ENCODE measurements at places on chromosomes 5 and 9.
A peak's percentile ranks its signal among the peaks of the same experiment; 100 is the strongest.

DNA sequence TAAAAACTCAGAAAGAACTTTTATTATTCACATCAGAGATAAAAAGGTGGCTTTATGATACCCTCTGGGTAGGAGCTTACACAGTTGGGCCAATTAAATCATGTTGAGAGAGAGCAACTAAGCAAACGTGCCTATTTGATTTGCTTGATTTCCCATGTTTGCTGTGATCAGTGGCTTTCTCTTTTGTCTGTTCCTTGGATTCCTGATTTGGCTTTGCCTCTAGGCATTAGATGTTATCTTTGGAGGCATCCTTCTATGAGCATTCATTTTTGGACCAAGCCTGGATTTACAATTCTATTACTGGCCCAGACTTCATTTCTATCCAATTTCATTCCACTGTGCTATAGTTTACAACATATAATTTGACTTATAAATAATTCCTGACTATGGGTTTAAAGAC lies 35.9 kb downstream of the VCAN start:
- DNase-seq, result no peak

GRCh38 chr5:111427762-111428161 lies 84.6 kb downstream of the STARD4 start:
- DNase-seq, result no peak

DNA sequence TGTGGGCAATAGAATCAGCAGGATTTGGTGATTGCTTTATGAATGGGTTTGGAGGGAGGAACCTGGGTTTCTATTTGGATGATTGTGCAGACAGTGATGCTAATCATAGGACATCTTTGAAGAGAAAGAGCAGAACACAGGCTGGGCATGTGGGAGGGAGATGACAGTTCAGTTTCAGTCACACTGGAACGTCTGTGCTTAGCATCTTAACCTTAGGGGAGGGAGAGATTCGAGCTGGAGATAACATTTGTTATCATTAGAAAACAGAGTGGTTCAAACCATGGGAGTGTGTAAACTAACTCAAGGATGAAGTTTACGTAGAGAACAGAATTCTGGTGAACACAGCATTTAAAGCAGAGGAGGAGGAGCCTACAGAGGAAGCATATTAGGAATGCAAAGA lies 138.6 kb upstream of the PPP2R2B start:
- peak; percentile 85 for DNase-seq

GRCh38 chr5:129804705-129805104 lies 56.8 kb downstream of the MINAR2 start:
- DNase-seq, result no peak

GRCh38 chr5:53276825-53277224 lies 167.3 kb upstream of the MOCS2 start:
- DNase-seq, result no peak

DNA sequence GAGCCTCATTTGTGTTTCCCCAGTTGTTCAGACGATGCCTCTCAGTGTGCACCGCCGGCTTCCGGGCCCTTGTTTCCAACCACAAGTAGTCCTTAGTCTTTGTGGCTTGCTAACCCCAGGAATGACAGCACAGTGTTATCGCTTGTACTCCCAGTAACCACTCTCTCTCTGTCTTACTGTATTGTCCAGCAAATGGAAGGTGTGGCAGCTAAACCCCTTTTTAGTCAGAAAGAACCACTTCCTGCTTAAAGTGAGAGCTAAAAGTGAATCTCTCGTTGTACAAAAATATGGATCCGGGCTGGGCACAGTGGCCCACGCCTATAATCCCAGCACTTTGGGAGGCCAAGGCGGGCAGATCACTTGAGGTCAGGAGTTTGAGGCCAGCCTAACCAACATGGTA lies 61.3 kb downstream of the ENC1 start:
- DNase-seq, result no peak

- DNase-seq, result no peak
Measured at GRCh38 chr5:125331987-125332598, 585.7 kb upstream of the ZNF608 start.

DNA sequence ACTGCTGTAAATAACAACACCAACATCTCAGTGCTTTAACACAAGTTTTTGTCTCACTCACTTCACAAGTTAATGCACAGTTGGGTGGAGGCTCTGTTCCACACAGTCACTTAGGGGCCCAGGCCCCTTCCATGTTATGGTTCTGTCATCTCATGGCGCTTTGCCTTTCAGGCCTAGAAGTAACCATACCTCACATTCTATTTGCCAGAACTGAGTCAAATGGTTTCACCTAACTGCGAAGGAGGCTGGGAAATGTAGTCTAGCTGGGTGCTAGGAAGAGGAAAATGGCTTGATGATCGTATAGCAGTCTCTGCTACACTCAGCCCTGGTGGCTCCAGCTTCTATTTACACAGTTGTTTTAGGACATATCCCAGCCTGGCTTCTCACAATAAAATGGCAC lies 23.1 kb upstream of the MVB12B start:
- no peak for DNase-seq

DNA sequence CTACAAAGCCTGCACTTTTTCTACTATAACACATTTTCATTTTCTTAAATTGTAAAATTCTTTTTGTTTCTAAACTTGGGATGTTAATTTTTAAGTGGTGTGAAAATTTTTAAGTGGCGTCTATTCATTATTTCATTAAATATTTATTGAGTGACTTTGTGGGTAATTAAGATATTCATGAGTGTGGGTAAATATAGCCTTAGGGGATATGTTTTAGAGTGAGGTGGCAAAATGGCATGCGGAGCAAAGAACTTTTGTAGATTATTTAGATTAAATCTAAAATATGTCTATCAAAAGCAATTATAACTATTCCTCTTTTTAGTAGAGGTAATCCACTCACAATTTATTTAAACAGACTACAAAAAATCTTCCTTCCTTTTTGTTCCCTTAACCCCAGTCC lies 188.4 kb downstream of the PCSK1 start:
- DNase-seq, result no peak

- DNase-seq, result no peak
Measured at GRCh38 chr9:108168236-108168850, 678.8 kb upstream of the KLF4 start.

- DNase-seq, result peak; percentile 39
Measured at GRCh38 chr5:101370181-101370580, 467.1 kb upstream of the ST8SIA4 start.

- no peak for DNase-seq
Measured at GRCh38 chr9:21580636-21581378, 98.7 kb upstream of the IFNE start.

DNA sequence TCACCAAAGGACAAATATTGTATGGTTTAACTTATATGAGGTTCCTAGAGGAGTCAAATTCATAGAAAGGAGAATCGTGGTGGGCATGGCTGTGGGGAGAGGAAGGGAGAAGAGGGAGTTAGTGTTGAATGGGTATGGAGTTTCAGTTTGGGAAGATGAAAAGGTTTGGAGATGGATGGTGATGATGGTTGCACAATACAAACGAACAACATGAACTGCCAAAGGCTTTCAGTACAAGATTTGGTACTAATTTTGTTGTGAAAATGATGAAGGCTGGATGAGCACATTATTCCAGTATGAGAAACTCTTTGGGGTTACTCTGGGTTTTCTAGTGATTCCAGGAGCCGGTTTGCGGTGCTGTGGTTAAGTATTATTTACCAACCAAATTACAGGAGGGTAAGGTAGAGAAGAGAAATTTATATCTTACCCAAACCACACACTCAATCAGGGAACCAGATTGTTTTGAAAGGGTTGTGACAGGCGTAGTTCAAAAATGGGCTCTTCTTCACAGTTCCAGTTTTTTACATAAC lies 112.0 kb upstream of the TBC1D2 start:
- DNase-seq, result no peak

GRCh38 chr9:134630861-134631260 lies 10.7 kb upstream of the COL5A1 start:
- no peak for DNase-seq

DNA sequence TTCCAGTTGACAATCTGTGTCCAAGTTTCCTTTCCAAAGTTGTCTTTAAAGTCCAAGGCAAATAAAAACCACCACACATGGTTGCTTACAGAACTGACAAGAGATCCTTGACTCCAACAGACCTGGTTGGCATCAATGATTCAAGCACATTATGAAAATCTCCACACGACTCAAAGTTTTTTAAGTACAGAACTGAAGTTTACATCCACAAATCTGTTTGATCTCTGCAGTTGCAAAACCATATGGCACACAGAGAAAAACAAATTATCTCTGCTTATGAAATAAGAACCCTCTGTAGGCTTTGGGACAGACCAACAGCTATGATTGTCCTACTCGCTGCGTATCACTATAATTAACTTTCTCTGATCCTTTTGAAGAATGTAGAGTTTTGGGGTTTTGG lies 60.8 kb downstream of the MLLT3 start:
- no peak for DNase-seq

DNA sequence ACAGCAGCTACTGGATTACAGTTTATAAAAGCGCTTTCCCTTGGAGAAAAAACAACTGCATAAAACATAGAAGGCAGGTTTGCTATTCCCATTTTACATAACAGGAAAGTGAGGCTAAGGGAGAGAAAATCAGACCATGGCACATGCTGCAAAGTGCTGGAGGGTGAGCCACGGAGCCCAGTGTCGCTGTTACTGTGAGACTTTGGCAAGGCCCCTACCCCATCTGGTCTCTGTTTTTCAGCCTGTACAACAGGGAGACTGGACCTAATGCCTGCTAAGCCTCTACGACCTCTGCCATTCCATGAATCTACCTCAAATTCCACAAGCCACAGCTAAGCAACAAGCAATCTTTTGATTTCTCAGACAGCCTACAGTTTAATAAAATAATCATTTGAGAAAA lies 139.2 kb downstream of the GABBR2 start:
- DNase-seq, result no peak

DNA sequence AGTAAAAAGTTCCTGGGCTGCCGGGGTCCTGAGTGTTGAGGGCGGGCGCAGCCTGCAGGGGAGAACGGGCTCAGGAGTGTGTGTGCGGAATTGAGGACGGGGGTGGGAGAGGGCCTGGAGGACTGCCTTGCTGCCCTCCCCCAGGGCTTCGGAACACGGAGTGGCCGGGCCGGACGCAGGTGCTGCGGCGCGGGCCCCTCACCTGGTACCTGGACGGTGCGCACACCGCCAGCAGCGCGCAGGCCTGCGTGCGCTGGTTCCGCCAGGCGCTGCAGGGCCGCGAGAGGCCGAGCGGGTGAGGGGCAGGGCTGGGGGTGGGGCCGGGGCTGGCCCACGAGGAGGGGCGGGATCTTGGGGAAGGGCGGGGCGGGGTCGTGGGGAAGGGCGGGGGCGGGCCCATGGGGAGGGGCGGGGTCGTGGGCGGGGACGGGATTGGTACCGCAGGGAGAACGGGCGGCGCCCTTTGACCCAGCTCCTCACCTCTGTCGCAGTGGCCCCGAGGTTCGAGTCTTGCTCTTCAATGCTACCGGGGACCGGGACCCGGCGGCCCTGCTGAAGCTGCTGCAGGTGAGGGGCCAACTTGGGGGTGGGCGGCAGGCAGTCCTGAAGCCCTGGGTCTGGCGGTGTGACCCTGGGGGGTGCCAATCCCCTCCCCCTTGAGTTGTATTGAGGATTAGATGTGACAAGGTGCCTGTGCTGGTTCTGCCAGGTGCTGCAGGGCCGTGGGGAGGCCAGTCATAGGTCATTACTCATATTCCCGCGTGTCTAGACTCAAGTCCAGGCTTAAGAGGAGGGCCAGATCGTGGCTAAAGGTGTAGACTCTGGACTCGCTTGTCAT lies 7.1 kb downstream of the FPGS start:
- no peak for DNase-seq

DNA sequence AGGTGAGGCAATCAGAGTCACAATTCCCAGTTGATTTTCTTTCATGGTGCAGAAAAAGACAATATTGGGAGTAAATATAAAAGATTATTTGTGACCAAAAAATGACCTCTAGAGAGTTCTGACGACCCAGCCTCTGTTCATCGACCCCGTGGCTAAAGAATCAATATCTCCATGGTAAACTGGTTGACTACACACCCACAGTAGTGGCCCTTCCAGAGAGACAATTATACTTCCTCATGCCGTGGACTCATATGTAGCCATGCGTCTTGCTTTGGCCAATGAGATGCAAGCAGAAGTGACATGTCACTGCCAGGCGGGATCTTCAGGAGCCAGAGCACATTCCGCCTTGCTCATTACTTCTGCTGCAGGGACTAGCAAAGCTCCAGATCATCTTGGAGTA lies 163.3 kb upstream of the RAD23B start:
- DNase-seq, result no peak

GRCh38 chr5:140569197-140569596 lies 4.6 kb downstream of the SLC35A4 start:
- no peak for DNase-seq

- no peak for DNase-seq
Measured at GRCh38 chr9:129701549-129701948, 36.1 kb downstream of the PRRX2 start.

GRCh38 chr5:122774861-122775549 lies at the start of gene SNX2:
TSS of gene SNX2 (plus strand) at chr5:122775080. CDS start at chr5:122775104, 24 bp downstream.
- DNase-seq, result peak; percentile 87

- DNase-seq, result no peak
Measured at GRCh38 chr5:8907168-8907868, 638.6 kb downstream of the SEMA5A start.

- DNase-seq, result no peak
Measured at GRCh38 chr9:136496181-136496580, 13.3 kb upstream of the SEC16A start.

GRCh38 chr5:174328631-174329299 lies 283.3 kb downstream of the NSG2 start:
- DNase-seq, result no peak

DNA sequence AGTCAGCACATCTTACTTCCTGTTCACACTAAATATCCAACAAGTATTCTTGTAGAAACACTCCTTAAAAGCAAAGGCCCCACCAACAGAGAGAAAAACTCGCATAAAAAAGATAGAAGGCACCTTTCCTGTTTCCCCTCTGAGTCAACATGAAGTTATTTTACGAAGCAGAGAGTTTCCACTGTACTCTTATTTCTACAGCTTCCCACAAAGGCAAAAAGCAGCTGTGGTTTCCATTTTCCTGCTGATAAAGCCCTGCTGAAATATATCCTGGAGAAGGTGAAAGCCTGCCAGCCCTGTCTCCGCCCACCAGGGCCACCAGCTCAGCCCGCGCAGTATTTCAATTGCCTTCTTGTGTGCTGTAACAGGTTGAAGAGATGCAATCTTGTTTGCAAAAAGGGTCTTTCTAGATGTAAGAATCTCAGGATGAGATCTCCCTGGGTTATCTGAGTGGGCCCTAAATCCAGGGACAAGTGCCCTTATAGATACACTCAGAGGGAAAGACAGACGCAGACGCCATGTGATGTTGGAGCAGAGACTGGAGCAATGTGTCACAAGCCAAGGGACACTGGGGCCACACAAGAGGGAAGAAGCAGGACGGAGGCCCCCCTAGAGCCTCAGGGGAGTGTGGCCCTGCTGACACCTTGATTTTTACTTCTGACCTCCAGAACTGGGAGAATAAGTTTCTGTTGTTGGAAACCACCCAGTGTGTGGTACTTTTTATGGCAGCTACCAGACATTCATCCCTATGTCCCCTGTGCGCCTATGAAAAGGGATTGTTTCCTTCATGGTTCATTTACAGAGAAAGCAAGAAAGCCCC lies 19.9 kb downstream of the SEMA4D start:
- no peak for DNase-seq

- DNase-seq, result no peak
Measured at GRCh38 chr5:137794863-137795262, 40.7 kb upstream of the HNRNPA0 start.

- DNase-seq, result no peak
Measured at GRCh38 chr5:71783891-71784290, 64.8 kb downstream of the CARTPT start.

Measured in SK-N-DZ (cell line).